ENCODE measurements at places on chromosomes 2 and 18.

- no peak for DNase-seq
These were observed 32.6 kb downstream of the FBXO15 start for GRCh38 chr18:74115046-74115445.

DNA sequence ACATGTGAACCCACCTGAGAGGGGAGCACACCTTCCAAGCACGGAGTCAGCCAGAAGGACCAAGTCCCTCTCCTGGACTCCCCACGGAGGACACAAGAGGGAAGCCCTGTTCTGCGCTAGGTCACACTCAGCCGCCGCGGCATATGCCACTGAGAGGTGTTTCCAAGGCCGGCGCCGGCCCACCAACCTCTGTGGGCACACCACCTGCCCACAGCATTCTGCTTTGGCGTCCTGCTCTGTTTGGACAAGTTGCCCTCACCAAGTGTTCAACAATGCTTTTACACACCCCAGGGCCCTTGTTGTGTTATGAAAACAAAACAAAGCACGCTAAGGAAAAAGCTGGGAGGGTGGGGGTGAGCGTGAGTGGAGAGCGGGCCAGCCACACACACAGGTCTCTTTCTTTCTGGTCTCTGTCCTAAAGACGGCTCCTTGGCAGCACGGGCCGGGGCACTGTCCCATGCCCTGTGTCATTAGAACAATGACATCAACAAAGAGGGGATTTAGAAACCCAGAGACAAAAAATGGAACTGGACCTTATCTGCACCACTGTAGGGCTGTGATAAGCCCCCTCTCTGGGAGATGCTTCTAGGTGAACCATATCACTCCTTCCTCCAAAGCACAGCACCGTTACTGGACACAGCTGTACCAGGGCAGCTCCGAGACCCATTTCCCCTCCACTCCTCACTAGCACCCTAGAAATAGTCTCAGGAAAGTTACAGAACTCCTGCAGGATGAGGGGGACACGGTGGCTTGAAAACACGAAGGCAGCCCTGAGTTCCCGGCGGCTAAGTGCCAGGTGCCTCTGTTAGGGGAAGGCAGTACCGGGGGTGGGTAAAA is 17.0 kb downstream of the SMAD7 start:
- DNase-seq = no peak

GRCh38 chr2:20629581-20630171 is 21.2 kb downstream of the HS1BP3 start:
- no peak for DNase-seq

DNA sequence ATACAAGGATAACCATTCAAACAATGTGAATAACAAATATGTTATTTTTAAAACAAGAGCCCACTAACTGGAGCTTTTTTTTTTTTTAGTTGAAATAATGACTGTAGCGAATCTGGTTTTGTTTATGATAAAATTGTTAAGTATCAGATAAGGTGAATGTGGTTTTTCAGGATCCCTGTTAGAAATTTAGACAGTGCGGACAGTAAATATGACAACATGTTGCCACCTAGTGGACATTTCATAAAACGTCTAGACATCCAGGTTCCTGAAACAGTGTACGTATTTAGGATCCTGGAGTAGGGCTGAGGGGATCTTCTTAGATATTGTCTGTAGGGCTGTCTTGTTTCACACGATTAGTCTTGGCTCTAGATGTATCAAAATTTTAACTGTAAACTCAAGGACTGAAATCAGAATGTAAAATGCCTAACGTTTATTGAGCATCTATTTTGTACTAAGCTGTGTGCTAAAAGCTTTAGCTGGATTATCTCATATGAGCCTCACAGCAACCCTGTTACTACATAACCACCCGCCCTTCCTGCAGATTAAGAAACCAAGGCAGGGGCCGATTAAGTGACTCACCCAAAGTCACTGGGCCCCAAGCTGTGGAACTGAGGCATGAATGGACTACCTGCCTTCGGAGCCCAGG is 23.9 kb upstream of the CCDC68 start:
- DNase-seq = no peak

GRCh38 chr2:197037863-197038398 is 111.4 kb upstream of the PGAP1 start:
- no peak for DNase-seq

DNA sequence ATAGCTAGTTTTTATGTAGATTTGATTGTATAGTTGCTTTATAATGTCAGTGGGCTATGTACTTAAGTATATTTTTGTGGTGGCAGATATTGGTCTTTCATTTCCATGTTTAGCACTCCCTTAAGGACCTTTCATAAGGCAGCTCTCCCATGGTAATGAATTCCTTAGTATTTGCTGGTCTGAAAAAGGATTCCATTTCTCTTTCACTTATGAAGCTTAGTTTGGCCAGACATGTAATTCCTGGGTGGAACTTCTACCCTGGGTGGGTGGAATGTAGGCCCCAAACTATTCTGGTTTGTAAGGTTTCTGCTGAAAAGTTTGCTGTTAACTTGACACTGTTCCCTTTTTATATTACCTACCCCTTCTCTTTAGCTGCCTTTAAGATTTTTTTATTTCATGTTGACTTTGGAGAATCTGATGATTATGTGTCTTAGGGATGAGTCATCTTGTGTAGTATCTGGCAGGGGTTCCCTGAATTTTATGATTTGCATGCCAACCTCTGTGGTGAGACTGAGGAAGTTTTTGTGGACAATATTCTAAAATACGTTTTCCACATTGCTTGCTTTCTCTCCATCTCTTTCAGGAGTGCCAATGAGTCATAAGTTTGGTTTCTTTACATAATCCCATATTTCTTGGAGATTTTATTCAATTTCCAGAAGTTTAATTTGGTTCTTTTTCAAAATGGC is 65.4 kb upstream of the VRK2 start:
- DNase-seq = no peak

DNA sequence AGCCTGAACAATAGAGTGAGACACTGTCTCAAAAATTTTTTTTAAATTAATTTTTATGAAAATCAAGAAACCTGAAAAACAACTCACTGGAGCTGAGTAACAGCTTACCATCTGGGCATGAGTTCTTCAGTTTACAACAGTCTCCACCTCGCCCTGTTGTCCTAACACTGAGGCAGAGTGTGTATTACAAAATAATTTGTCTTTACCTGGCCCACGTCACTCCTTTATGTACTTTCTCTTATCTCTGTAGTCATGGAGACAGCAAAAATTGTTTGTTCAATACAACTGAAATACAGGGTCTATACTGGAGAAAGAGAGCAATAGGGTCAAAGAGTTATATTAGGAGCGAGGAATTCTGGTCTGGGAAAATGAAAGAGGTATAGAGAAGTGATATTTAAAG is 48.1 kb downstream of the CYTIP start:
- DNase-seq = no peak

- DNase-seq = no peak
These were observed 102.7 kb downstream of the MYO1B start for GRCh38 chr2:191347881-191348280.

GRCh38 chr2:101803945-101804696 is 106.6 kb downstream of the MAP4K4 start:
- DNase-seq = no peak

- no peak for DNase-seq
These were observed 14.0 kb downstream of the PARD6G start for GRCh38 chr18:80233201-80233835.

DNA sequence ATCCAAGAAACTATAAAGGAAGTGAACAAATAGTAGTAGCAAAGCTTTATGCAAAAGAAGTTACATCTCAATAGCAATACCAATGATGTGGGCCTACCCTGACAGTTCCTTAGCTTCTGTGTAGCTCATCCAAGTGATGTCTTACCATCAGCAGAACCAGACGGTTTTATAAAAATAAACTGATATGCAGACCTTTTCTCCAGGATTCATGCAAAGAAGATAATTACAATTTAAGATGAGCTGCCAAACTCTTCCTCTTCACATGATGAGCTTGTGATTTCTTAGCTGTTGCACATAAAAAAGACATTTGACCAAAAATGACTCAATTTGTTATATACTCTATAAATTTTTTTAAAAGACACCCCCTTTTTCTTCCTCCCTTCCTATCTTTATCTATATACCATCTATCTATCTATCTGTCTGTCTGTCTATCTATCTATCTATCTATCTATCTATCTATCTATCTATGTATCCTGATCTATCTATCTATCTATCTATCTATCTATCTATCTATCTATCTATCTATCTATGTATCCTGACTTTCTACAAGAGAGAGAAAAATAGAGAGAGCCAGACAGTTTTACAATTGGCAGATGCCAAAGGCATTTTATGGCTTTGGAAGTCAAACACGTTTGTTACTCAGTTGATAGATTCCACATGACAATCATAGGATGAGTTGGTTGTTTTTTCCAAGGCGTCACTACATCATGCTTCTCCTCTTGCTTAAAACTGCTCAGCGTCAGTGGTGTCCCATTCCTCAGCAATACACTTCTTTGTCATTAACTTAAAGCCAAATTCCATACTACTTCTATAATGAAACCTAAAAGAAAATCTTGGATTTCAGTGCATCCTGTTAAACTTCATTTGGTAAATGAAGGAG is 65.9 kb upstream of the ACTR3 start:
- no peak for DNase-seq

DNA sequence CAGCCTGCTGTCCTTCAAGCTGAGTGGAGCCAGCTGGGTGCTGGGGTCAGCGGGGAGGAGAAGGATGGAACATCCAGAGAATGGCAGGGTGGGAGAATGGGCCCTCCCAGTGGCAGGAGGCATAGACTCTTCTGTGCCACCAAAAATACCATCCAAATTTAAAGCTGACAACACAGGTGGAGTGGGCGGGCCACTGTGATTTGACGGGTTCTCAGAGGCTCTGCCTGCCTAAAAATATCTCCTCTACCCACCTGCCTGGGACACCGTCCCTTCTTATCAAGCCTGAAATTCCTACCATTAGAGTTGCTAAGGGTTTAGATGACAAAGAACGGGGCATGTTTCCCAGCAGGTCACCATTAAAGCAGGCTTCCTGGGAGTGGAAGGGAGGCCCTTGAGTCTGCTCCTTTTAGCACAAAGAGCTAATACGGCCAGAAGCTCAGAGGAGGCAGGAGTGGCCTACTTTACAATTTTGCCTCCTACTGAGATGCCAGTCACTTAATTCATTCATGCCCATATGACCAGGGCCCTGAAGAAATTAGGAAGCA is 19.8 kb upstream of the MARCHF4 start:
- no peak for DNase-seq

GRCh38 chr2:51299370-51299769 is 267.4 kb upstream of the NRXN1 start:
- no peak for DNase-seq

GRCh38 chr2:24083567-24084385 is 858 bp downstream of the TP53I3 start:
- DNase-seq = peak; percentile 71

GRCh38 chr2:159617100-159617499 is 752 bp upstream of the BAZ2B start:
- DNase-seq = no peak

GRCh38 chr2:224948859-224949258 is 93.4 kb downstream of the DOCK10 start:
- peak; percentile 58 for DNase-seq

GRCh38 chr18:55448420-55448819 is 139.6 kb downstream of the TCF4 start:
- no peak for DNase-seq

All from CD4-positive, alpha-beta T cell treated with Interleukin-15 for 1 hour (primary cell).